ENCODE measurements at places on chromosomes 12 and 14.

- no peak for DNase-seq
Observed at GRCh38 chr14:20834899-20835298, 32.3 kb upstream of the RNASE1 start.

DNA sequence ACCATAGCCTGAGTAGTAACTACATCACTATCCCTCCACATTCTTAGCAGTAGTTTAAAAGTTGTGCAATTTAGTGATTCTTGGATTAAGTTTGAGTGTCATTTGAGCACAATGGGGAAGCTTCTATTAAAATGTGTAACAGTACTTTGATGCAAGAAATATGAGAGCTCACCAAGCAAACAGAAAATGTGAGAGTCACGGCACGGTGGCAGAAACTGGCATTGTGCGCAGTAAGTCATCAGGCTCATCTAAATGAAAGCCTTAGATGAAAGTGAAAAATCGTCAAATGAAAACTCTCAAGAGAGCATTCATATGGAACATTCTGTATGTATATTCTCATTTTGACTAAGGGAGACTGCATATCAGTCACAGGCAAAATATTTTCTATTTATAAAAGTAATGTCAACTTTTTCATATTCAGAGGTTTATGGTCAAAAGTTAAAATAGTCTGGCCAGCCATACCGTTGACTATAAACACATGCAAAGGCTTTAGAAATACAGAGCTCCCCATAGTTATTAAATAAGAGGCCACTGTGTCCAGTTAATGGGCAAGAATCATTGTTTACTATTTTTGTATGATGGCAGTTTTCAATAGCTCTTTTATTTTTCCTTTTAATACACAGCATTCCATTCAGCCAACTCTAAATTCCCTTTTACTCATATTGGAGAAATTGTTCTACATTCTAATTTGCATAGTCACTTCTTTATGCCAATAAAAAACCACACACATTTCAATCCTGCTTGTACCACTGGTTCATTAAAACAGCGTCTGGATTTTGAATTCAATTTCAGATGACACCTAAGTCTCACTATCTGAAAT lies 167.9 kb downstream of the PRKD1 start:
- no peak for DNase-seq

DNA sequence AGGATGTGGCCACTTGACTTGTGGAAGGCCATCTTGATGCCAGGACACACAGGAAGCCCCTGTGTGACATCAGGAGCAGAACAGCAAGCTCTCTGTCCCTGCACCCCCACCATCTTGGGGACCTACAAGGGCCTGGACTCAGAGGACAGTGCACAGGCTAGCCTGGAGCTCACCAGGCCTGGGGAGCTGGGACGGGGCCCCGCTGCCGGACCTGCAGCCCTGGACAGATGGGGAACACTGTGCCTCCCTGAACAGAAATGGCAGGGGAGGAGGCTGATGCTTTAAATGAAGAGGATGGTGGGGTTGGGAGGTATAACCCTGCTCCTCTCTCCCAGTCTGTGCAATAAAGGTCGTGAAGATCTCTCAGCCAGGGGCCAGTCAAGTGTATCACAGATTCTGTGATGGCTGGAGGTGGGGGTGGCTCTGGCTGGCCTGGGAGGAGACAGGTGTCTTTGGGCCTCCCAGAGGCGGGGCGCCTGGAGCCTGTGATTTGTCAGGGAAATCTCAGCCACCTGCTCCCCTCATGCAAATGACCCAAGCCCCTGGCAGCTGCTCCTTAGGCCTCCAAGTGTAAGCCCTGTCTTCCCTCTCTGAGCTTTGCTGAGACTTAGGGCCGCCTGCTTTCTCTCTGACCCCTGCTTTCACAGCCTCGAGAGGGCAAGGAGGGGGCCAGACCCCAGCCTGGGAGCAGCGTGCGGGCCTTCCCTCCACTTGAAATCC lies 1.1 kb upstream of the GNB3 start:
- DNase-seq, result no peak

DNA sequence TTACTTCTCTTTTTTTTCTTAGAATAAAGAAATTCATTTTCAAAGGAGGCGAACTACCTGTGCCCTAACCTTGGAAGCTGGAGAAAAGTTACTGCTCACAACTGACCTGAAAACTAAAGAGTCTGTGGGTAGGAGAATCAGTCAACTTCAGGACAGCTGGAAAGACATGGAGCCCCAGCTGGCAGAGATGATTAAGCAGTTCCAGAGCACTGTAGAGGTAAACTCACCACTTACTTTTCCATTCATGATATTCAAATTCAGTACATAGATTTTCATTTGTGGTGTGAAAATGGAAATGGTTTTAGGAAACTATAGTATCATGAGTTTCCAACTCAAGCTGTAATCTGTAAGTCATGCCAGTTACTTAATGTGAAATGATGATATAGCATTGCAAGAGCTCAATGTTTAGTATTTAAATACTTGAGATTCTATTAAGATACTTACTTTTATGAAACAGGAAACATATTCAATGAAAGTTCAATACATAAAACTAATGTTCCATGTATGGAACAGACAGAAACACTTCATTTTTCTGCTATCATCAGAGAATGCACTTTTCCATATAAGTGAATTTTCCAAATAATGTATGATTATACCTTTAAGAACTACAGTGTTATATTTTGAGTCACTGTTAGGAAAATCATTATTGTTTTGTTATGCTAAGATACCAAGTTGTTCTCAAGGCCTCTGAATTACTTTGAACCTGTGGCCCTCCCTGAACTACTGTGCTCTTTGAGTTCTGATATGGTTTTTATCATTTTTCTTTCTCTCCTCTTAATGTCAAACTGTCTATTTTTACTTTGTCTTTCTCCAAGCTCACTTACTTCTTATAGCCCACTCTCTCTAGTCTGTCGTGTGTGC lies 119.0 kb downstream of the ESR2 start:
- DNase-seq, result no peak

DNA sequence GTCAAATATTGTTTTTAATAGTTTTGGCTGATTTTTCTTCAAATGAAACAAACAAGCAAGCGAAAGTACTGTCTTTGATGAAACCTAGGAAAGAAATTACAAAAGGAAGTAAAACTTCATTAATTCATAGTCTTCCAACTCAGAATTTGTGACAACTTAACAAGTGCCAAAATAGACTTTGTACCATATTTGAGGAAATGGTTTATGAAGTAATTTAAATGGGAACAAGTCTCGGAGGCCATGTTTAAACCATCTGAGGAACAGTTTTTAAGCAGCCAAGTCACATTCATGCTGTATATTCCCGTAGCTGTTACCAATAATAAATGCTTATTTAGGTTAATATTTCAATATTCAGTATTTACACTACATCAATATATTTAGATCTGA lies 745 bp upstream of the ARHGDIB start:
- no peak for DNase-seq

DNA sequence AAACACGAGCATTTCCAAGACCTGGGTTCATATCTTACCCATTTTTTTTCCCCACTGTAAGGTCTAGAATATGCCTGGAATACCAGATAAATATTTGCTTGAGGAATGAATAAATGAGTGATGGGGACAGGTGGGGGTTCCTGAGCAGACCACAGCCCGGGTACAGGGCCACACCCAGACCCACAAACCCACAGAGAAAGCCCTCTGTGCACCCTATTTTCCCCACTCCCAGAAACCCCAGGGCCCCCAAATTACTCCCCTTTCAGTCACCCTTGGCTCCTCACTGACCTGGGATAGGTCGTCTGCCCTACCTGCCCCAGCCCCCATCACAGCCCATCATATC lies 66.5 kb upstream of the DDX11 start:
- DNase-seq, result no peak

DNA sequence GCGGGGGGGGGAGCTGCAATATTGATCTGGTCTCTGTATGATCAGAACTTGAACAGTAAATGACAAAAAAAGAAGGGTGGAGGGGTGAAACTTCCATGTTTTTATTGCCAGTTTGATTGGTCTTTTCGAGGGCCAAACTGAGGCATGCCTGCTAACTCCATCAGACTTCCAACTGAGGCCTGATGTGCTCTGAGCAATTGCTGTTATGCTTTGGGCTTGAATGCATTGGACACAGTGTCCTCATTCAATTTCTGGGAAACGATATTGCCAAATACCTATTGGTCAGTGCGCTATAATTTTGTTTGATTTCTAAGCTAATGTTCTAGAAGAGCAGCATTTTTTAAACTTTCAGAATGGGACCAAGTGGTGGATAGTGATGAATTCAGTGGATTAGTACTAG lies 2.1 kb upstream of the SLC38A2 start:
- no peak for DNase-seq

DNA sequence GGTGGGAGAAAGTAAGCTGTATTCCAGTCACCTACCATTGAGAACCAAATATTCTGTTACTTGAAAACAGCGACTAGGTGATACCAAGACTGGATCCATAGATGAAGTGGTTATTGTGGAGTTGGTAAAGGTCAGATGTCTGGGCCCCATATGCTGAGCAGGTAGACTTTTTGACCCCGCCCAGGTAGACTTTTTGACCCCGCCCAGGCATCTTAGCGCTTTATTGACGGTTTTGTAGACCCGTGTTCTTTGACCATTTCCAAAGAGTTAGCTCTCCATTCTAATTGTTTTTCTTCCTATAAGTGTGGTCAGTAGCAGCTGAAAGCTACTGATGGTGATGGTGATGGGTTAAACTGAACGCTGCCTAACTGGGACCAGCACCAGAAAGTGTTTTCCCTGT lies 61.6 kb downstream of the SLC8A3 start:
- DNase-seq, result no peak

- no peak for DNase-seq
Observed at GRCh38 chr14:38704220-38704619, 398.8 kb downstream of the SEC23A start.

- no peak for DNase-seq
Observed at GRCh38 chr12:44647917-44648690, 228.0 kb downstream of the NELL2 start.

- no peak for DNase-seq
Observed at GRCh38 chr12:25187781-25188180, 7.2 kb downstream of the DNAI7 start.

DNA sequence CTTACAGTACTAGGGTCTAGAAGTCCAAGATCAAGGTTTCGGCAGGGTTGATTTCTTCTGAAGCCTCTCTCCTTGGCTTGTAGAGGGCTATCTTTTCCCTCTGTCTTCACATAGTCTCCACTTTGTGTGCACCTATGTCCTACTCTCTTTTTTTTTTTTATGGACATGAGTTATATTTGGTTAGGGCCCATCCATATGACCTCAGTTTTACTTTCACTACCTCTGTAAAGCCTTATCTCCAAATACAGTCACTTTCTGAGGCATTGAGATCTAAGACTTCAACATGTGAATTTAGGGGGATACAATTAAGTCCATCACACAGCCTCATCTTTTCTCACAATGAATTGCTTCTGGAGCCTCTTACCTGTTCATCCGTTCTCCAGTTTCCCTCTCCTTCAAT lies 5.9 kb upstream of the SPTB start:
- no peak for DNase-seq

DNA sequence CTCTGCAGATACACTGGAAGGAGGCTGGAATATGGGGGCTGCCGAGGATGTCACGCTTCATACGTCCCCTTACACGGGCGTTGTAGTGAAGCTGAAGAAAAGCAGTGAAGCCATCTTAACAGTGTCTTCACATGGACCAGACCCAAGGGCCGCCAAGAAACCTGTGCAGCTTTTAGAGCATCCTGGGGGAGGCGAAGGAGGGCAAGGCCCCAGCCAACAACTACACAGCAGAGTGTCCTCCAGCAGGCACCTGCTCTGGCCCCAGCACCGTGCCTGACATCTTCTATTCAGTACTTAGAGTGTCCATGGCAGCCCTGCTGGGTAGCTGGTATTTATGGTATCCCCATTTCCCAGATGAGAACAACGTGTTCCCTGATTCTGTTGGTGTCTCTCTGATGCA lies 48.9 kb upstream of the RIN3 start:
- DNase-seq, result no peak

DNA sequence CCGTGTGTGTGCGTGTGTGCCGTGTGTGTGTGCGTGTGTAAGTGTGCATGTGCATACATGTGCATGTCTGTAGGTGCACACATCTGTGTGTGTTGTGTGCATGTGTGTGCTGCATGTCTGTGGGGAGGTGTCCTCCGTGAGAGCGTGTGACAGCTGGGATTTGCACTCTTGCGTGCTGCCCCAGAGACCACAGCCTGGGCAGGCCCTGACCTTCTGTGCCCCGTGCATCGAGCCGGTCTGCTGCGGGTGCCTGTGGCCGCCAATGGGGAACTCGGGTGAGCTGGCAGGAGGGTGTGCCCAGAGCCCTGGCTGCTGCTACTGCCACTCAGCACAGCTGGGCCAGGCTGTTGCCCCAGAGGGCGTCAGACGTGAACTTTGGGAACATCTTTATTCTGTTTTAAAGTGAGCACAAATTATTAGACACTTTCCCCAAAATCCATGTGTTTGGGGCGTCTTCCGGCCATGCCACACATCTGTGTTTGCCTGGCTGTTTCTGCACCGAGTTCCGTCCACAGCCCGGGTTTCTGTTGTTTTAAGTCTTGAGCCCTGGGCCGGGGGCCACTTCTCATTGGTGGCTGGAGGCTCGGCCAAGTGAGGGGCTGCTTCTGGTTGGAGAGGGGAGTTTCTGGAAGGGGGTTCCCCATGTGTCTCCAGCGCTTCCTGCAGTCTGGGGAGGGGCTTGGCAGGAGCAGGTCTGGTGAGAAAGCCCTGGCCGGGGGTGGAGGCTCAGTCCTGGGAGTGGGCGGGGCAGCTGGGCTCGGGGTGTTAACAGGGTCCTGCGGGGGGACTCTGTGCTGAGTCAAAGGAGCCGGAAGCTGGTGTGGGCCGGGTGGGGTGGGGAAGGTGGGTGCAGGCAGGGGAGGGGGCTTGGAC lies 7.6 kb downstream of the CEP170B start:
- DNase-seq, result no peak

- DNase-seq, result no peak
Observed at GRCh38 chr12:119601877-119602733, 8.5 kb downstream of the TMEM233 start.

GRCh38 chr14:26401179-26401968 lies 196.5 kb downstream of the NOVA1 start:
- no peak for DNase-seq

GRCh38 chr14:79783041-79783440 lies 428.3 kb downstream of the DIO2 start:
- DNase-seq, result no peak

DNA sequence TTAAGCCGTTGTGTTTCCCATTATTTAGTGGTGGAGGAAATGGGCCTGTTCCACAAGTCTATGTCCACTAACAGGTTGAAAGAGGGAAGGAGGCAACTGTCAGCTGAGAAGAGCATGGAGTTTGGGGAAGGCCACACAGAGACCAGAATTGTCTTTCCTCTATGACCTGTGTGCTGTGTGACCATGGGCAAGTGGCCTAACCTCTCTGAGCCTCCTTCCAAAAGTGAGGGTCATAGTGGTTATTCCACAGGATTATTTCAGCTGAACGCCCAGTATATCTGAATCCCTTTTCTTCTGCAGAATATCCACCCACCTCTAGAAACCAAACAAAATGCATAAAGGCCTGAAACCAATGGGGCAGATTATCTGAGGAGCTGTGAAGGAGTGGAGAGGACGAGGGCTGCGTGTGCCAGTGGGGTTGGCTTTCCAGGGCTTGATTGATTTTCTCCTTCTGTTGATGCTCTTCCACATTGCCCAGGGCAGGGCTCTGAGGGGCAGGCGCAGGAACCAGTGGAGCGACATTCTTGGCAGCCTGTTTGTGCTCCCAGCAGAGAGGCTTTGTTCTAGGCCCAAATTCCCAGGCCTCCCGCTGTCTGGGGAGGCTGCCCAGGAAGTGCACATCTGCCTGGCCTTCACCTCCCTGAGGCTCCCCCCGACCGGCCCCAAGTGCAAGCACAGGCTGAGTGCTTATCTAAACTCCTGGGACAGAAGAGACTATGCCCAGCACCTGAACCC lies 452.7 kb downstream of the BCL11B start:
- DNase-seq, result no peak
